GM23338 (cell line): ENCODE measurements at places on chromosomes 2 and 18. TPM values are rescaled to one million over a fixed set of nuclear protein-coding genes. Genes with fewer than 3 reads are reported as not detected.

Gene PUS10
- 2.5 and 3.5 TPM in 2 replicates for total RNA-seq

Gene CCDC74B
- 22.1 and 34.5 TPM in 2 replicates for total RNA-seq

Gene KCNE4
- total RNA-seq: not detected in 2 replicates

Gene C2orf15
- 6.4 and 8.4 TPM in 2 replicates for total RNA-seq

Gene SPIRE1
- total RNA-seq: 15.5 and 16.6 TPM in 2 replicates

Gene IL37
- total RNA-seq: not detected in 2 replicates

DNA sequence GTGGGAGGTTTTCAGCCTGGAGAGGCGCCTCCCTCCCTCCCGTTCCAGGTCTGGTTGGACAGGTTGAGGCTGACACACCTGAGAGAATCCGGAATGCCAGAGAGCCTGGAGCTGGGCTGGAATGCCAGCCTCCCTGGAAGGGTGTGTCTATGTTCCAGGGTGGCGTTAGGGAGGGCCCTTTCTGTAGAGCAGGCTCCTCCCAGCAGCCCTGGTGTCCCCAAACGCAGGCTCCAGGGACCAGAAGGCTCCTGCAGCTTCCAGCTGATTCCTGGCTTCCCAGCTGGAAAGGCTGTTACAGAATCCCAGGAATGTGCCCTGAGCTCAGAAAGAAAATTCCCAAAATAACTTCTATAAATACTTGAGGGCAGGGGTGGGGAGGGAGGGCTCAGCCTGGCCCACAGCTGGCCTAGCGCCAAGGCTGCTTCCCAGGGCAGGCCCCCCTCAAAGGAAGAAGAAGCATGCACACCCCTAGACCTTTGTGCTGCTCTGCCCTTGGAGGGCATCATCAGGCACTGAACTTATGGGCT lies 85.4 kb downstream of the STPG4 start:
- DNase-seq: peak; percentile 95
- H3K36me3 ChIP-seq: no peaks in the 10 kb centered on the region
- no peak overlapping the region for H3K4me3 ChIP-seq

GRCh38 chr2:109467701-109468100 lies 146.1 kb downstream of the SEPTIN10 start:
- no peak overlapping the region for H3K4me3 ChIP-seq
- H3K27ac ChIP-seq: no peak overlapping the region
- 0 out of 2 replicates have a peak, but pooled peaks cover 3% of the 10 kb centered on the region for H3K4me1 ChIP-seq
- DNase-seq: no peak

- H3K36me3 ChIP-seq: no peaks in the 10 kb centered on the region
- peak; percentile 98 for DNase-seq
- H3K4me1 ChIP-seq: peaks cover 4% of the 10 kb centered on the region; the same call in 1 of the 2 replicates
- no peaks in the 10 kb centered on the region for H3K27me3 ChIP-seq
- H3K4me3 ChIP-seq: peak overlapping the region; percentile 99
Measured at GRCh38 chr18:46173393-46174341, 69.5 kb downstream of the HAUS1 start.

DNA sequence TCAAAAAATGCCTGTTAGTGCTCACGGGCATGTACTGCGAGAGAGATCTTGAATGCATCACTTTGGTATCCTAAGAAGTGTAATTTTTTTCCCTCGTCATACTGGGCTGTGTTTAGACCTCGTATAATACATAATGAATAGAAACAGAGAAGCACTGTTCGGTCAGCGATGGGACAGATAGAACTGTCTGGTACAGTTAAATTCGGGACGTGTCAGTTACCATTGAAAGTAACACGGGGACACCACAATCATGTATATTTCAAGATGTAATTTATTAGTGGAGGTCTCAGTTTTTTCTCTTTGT lies 1.8 kb downstream of the PKP4 start:
- no peaks in the 10 kb centered on the region for H3K27me3 ChIP-seq
- H3K36me3 ChIP-seq: no peaks in the 10 kb centered on the region
- H3K4me3 ChIP-seq: peak overlapping the region; percentile 97
- H3K4me1 ChIP-seq: peaks cover 48% of the 10 kb centered on the region
- no peak for DNase-seq

- DNase-seq: no peak
- no peak overlapping the region for H3K4me3 ChIP-seq
- no peaks in the 10 kb centered on the region for H3K36me3 ChIP-seq
- H3K27ac ChIP-seq: peak overlapping the region; percentile 77
- H3K27me3 ChIP-seq: no peaks in the 10 kb centered on the region
- H3K4me1 ChIP-seq: peaks cover 55% of the 10 kb centered on the region
Measured at GRCh38 chr2:44189104-44189503, 20.4 kb downstream of the PPM1B start.

DNA sequence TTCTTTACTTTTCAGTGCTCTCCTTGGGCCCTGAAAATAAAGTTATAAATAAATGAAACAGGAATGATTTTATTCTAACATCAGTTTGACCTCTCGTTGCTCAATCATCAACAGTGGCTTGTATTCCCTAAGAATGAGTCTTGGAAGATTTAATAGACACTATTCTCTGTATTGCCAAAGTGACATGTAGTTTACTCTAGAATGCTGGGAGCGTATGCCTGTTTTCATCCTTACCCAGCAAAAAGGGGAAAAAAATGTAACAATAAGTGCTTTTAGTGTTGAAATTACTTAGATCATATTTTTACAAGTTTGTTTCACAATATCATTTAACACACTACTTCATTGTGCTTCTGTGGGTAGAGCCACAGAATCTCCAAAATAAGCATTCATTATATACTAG lies 240.6 kb upstream of the CWC22 start:
- H3K27ac ChIP-seq: no peak overlapping the region
- H3K4me1 ChIP-seq: no peaks in the 10 kb centered on the region
- H3K27me3 ChIP-seq: no peaks in the 10 kb centered on the region
- H3K36me3 ChIP-seq: no peaks in the 10 kb centered on the region
- DNase-seq: no peak

GRCh38 chr2:181183878-181184542 lies 203.6 kb downstream of the UBE2E3 start:
- H3K4me3 ChIP-seq: no peak overlapping the region
- H3K4me1 ChIP-seq: no peaks in the 10 kb centered on the region
- H3K27me3 ChIP-seq: no peaks in the 10 kb centered on the region
- H3K27ac ChIP-seq: no peak overlapping the region
- no peak for DNase-seq

DNA sequence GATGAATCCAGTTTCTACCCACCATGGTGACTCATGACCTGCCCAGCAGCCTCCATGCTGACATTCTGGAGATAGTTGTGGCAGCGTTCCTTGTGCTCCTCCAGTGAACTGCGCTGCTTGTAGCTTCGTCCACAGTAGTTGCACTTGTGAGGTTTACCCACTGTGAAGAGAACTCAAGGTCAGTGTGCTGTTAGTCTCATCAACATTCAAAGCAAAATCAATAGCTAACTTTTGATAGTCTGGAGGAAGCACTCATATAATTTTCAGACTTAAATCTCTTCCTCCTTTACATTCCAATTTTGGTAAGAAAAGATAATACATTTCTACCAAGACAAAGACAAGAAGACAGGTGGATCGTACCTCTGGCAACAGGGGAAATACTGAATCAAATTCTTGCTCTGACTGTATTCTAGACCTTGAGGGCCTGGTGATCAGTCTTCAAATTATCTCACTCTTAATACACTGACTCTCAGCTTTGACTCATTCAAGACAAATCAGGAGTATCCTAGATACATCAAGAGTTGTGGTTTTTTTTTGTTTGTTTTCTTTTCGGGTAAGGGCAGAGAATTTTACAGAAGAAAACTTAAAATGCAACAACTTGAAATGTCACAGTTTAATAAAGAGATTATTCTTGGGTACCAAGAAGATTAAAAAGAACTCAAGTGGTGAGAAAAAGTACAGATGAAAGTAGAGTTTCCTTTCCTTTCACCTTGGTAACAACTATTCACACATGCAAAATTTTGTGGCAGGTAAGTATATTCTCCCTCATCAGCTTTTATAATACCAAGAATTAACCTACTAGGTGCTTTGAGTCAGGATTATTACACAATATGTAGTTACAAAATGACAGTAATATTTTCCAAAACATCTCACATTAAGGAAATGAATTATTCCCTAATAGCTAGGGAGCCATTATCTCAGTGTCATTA lies 129.2 kb downstream of the IKZF2 start:
- no peaks in the 10 kb centered on the region for H3K27me3 ChIP-seq
- no peak for DNase-seq
- no peaks in the 10 kb centered on the region for H3K4me1 ChIP-seq
- no peak overlapping the region for H3K27ac ChIP-seq
- H3K36me3 ChIP-seq: no peaks in the 10 kb centered on the region
- no peak overlapping the region for H3K4me3 ChIP-seq

GRCh38 chr2:23291239-23291638 lies 93.7 kb upstream of the KLHL29 start:
- H3K27ac ChIP-seq: no peak overlapping the region
- no peaks in the 10 kb centered on the region for H3K27me3 ChIP-seq
- no peak for DNase-seq

DNA sequence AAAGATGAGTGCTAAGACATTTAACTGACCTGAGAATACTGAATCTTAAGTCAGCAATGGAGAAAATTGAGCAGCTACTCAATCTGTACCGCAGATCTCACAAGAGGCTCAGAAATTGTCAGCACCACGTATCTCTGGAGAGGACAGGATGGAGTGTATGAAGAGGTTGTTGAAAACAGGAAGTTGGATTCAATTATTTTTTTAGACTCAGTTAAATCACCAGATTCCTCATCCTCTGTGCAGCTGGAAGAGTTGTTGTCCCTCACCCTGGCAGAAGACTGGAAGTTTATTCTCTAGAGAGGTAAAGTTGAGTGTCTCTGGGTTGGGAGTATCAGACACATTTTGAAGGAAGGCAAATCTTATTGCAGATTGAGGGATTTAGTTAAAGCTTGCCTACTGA lies 114.9 kb upstream of the NT5C1B start:
- H3K4me3 ChIP-seq: no peak overlapping the region
- no peak overlapping the region for H3K27ac ChIP-seq
- H3K27me3 ChIP-seq: no peaks in the 10 kb centered on the region
- no peaks in the 10 kb centered on the region for H3K36me3 ChIP-seq
- DNase-seq: no peak

DNA sequence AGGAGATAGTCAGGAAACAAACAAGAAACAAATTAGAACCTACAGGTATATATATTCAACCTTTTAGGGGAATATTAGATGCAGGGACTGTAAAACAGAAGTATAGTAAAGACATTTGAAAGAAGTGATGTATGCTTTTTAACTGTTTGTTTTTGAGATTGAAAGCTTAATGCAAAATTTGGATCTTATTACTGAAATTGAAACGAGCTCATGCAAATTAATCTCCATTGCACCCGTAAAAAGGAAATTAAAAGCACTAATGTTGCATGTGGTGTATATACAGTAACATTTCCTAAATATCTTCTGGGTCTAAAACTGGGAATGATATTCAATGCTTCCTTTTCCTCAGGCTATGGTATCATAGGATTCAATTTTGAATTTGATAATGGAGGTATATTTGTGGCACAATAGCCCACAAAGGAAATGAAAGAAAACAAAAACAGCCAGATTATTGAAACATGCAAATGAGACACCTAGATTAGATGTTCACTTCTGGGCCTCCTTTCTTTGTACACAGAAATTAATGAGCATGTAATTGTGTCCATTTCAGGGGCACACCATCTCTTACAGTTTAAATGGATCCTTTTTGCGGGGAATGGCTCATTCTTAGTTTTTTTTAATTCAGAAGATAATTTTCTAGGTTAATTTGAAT lies 1.6 kb upstream of the ELOA2 start:
- DNase-seq: no peak
- no peak overlapping the region for H3K27ac ChIP-seq
- no peaks in the 10 kb centered on the region for H3K27me3 ChIP-seq
- no peak overlapping the region for H3K4me3 ChIP-seq
- no peaks in the 10 kb centered on the region for H3K36me3 ChIP-seq

GRCh38 chr2:127589841-127590240 lies 54.4 kb downstream of the MYO7B start:
- no peak overlapping the region for H3K27ac ChIP-seq
- DNase-seq: no peak
- H3K4me3 ChIP-seq: no peak overlapping the region
- no peaks in the 10 kb centered on the region for H3K36me3 ChIP-seq

GRCh38 chr2:43041661-43042360 lies 184.6 kb downstream of the ZFP36L2 start:
- 0 out of 2 replicates have a peak, but pooled peaks cover 9% of the 10 kb centered on the region for H3K4me1 ChIP-seq
- no peak overlapping the region for H3K27ac ChIP-seq
- peak; percentile 57 for DNase-seq
- H3K36me3 ChIP-seq: no peaks in the 10 kb centered on the region
- no peak overlapping the region for H3K4me3 ChIP-seq
- H3K27me3 ChIP-seq: no peaks in the 10 kb centered on the region

GRCh38 chr2:207825978-207826377 lies 56.3 kb upstream of the FZD5 start:
- DNase-seq: no peak
- 0 out of 2 replicates have a peak, but pooled peaks cover 3% of the 10 kb centered on the region for H3K4me1 ChIP-seq
- no peak overlapping the region for H3K27ac ChIP-seq
- no peaks in the 10 kb centered on the region for H3K36me3 ChIP-seq
- H3K4me3 ChIP-seq: no peak overlapping the region

DNA sequence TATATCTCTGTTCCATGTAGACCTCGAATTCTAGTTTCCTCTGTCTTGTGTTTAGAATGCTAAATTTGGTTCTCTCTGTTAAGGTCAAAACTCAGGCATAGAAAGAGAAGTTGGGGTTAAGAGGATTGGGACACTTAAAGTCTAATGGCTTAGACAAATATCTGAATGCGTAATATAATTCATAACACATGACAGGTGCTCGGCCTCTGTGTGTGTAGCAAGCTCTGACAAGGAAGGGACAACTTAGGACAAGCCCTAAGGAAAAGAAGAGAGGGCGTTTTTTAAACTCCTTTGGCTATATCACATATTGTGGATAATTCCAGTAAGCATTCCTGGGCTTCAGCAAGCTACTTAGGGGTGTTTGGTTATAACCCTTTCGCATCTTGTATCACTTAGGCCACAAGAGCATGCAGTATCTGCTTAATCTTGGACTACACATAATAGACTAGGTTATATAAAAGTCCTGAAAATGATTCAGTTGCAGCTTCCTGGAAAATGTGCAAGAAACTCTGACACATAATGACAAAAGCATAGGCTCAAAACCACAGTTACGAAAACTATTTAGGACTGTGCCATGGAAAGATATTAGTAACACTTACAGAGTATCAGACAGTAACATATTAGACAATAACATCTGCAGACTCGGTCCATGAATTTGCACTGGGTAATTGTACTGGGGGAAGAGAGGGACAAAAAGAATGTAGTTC lies 16.1 kb upstream of the CREB1 start:
- no peak overlapping the region for H3K27ac ChIP-seq
- no peaks in the 10 kb centered on the region for H3K36me3 ChIP-seq
- no peaks in the 10 kb centered on the region for H3K4me1 ChIP-seq
- H3K27me3 ChIP-seq: no peaks in the 10 kb centered on the region
- DNase-seq: no peak

- H3K27me3 ChIP-seq: no peaks in the 10 kb centered on the region
- no peak overlapping the region for H3K4me3 ChIP-seq
- H3K4me1 ChIP-seq: peaks cover 35% of the 10 kb centered on the region
- peak overlapping the region; percentile 35 for H3K27ac ChIP-seq
Measured at GRCh38 chr2:108594132-108594981, 60.1 kb downstream of the LIMS1 start.

GRCh38 chr2:198479065-198479464 lies 674.7 kb downstream of the PLCL1 start:
- H3K4me1 ChIP-seq: peaks cover 3% of the 10 kb centered on the region; the same call in 1 of the 2 replicates
- no peaks in the 10 kb centered on the region for H3K27me3 ChIP-seq
- no peak overlapping the region for H3K4me3 ChIP-seq
- no peak overlapping the region for H3K27ac ChIP-seq
